HL-60 (cell line): ENCODE measurements at places on chromosomes 7 and 10.

DNA sequence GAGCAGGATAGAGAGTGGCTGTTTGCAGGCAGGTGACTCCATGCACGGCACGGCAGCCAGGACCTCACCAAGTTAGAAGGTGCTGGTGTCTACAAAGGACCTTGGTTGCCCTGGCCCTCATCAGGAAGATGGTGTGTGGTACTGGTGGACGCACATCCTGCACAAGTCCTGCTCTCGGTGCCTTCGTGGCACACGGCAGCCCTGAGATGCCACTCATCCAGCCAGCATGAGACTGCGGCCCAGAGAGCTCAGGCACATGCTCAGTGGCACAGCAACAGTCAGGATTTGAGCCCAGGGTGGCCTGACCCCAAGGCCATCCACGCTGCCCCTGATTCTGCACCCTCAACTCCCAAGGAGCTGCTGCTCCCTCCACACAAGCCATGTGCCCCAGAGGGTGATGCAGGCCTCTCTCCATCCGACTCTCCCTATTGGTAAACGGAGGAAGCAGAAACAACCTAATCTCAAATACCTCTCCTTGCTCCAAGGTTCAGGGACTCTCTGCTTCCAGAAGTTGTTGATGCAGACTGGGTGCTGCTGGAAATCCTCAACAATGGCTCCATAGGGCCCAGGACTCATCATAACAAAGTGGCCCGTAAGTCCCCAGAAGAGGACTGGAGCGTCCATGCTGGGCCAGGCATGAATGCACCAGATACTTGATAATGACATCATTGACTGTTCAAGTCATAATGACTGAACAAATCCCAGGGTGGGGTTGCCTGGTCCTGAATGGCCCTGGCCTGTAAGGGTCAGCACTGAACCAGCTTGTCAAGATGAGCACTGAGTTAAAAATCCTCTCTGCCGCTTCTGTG lies 93.6 kb downstream of the ARHGAP22 start:
- no peak for DNase-seq

GRCh38 chr10:6045314-6045848 lies 16.8 kb downstream of the IL2RA start:
- no peak for DNase-seq

GRCh38 chr7:80165177-80165576 lies 30.5 kb downstream of the GNAI1 start:
- no peak for DNase-seq

- DNase-seq, result no peak
These were observed 676.3 kb downstream of the SDK1 start for GRCh38 chr7:3977391-3977790.

- no peak for DNase-seq
These were observed 7.5 kb downstream of the NKX2-3 start for GRCh38 chr10:99540306-99540656.
